ENCODE measurements at places on chromosomes 11 and 22.

GRCh38 chr11:11901929-11902328 lies 60.2 kb downstream of the USP47 start:
- no peak for DNase-seq

- no peak for DNase-seq
Observed at GRCh38 chr11:93984196-93984567, 37.0 kb upstream of the HEPHL1 start.

GRCh38 chr11:47434011-47434786 lies 8.0 kb upstream of the PSMC3 start:
- DNase-seq: no peak

- no peak for DNase-seq
Observed at GRCh38 chr22:40499209-40499623, 128.8 kb downstream of the SGSM3 start.

GRCh38 chr22:46156031-46156430 lies 5.7 kb downstream of the PPARA start:
- no peak for DNase-seq

GRCh38 chr11:66619080-66619554 lies 2.7 kb downstream of the RBM14 start:
- DNase-seq: no peak

GRCh38 chr11:88297863-88298262 lies 39.7 kb downstream of the CTSC start:
- no peak for DNase-seq

- no peak for DNase-seq
Observed at GRCh38 chr11:103397369-103397768, 288.1 kb downstream of the DYNC2H1 start.

DNA sequence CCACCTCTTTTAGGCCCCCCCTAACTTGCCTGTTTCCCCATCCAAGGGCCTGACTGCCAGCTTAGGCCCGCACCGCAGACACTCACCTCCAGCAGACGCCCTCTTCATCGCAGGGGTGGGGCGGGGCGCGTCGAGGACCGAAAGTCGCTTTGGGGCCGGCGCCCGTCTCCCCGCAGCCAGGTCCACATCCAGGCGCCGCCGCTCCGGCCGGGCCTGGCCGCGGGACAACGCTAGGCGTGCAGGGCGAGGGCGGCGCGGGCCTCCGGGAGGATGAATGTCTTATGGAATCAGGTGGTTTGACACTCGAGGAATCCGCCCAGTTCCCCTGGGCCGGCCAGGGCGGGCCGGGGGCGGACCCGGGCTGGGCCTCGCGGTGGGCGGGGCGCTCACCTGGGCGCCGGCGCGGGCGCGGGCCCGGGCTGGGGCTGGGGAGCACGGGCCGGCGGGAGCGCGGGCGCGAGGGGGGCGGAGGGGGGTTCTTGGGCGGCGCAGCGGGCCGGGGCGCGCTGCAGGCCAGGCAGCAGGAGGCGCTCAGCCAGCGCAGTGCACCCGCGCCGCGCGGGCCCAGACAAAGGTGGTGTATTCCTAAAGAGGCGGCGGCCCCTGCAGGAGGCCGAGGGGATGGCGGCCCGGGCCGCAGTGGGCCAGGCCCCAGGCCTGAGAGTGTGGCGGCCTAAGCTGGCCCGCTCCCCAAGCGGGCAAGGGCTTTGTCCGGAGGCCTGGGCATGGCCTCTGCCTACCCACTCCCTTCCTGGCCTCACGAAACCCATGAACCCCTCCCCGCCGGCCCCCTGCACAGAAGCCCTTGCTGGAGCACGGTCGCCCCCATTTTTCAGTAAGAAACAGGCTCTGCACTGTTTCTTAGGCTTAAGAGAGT lies 177.6 kb downstream of the IGLL1 start:
- DNase-seq: no peak

- peak; percentile 55 for DNase-seq
Observed at GRCh38 chr11:66855574-66856495, 1.0 kb upstream of the LRFN4 start.

GRCh38 chr11:12278766-12279671 lies 98.4 kb upstream of the PARVA start:
- no peak for DNase-seq

- DNase-seq: no peak
Observed at GRCh38 chr22:43101306-43101705, 9.2 kb upstream of the BIK start.

DNA sequence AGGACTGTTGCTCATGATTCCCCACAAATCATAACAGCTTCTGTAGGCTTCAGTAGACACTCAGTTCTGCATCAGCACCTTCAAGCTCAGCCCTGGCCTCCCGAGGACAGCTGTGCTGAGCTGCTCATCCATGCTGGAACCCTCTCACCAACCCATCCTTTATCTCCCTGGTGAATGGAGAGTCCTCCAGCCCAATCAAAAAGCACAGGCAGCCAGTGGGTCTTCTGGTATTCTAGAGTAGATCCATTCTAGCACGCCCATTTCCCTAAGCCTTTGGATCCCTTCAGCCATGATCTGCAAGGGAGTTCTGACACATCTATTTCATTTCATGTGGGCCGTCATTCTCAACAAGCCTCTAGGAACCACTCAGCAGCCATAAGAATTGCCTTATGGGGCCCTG lies 44.6 kb upstream of the SPATA19 start:
- DNase-seq: no peak

DNA sequence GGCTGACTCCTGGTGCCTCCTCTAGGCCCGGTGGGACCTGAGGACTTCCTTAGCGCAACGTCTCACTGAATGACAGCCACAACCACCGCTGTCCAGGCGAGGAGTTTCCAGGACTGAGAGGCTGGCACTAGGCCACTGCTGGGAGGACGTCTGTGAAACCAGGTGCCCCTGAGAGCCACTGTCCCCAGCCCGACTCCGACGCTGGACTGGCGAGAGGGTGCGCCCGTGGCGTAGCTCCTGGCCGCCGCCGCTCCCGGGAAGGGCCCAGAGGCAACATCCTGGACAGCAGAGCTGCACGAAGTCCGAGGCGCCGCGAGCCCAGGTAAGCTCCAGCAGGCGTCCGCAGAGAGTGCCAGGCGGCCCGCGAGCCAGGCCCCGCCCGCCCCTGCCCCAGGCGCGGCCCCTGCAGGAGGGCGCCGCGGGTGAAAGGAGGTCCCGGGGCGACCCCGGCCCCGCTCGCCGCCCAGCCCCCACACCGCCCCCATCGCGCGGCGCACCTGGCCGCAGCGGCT lies 525 bp downstream of the DGCR2 start:
- DNase-seq: no peak

- DNase-seq: no peak
Observed at GRCh38 chr22:17569971-17570511, 6.7 kb downstream of the SLC25A18 start.

DNA sequence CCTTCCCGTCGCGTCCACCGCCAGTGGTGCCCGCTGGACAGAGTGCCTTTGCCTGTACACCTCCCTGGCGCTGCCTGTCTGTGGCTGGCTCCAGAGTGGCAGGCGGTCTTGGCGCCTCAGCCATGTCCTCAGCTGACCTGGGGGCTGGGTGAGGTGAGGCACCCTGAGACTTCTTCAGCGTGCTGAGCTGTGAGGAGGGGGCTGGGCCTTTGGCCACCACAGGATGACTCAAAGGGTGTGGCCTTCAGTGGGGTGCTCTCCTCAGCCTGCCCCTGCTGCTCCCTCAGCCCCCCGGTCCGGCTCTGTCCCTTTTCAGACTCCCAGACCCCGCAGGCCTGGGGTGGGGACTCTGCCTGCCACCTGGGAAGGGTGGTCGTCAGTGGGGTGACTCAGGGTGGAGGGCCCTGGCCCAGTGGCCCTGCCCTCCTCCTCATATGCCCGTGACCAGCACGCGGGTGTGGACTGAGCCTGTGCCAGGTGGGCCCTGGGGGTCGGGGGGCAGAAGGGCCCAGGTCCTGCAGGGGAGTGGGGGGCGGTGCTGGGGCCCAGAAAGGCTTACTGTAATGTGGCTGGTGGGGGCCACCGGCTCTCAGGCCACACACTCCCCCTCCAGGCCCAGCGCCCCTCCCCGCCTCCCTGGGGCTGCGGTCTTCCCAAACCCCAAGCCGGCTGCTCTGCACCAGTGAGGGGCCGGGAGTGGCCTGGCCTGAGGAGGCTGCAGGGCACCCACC lies 15.9 kb downstream of the CRELD2 start:
- DNase-seq: no peak

- no peak for DNase-seq
Observed at GRCh38 chr22:26238596-26238995, 69.3 kb downstream of the SEZ6L start.

DNA sequence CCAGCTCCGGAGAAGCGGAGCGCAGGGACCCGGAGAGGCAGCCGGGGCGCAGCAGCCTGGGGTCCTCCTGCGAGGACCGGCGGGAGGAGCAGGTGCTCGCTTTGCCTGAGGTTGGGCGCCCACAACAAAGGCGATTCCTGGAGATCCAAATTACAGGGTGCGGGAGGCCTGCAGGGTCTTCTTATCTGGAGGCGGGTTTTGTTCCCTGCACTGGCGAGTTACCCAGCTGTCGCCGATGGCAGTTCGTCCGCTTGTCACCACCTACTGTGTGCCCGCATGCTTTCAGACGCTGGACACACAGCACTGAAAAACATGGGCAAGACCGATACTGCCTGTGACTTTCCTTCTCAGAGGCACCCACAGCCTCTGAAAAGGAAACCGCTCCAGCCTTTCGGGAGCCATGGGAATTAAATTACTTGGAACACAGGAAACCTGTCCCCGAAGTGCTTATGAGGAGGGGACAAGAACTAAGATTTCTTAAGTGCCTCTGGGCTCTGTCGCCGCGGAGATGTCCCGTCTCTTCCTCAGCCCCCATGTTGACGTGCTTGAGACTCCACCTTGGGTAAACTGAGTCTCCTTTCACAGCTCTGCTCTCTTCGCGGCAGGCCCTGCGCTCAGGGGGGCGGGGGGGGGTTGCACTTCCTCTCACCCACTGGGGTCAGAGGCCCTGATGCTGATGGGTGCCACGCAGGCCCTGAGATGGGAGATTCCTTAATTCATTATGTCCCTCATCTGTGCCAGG lies 1.3 kb upstream of the ZFTA start:
- no peak for DNase-seq

DNA sequence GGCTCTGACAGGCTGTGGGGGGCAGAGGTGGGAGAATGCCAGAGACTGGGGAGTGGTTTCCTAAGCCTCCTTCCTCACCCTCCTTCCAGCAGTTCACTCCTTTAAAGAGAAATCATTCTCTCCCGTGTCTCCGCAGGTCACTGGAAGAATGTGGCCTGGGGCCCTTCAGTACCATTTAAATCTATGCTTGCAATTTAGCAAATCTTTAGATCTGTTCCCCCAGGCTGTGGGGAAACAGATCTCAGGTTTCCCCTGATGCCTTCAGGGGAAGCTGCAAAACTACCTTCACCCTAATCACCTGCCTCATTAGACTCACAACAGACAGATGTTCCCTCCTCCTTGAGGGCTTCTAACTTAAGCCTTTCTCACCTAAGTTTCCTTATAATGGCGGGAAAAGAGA lies 55.3 kb downstream of the KIRREL3 start:
- DNase-seq: no peak

DNA sequence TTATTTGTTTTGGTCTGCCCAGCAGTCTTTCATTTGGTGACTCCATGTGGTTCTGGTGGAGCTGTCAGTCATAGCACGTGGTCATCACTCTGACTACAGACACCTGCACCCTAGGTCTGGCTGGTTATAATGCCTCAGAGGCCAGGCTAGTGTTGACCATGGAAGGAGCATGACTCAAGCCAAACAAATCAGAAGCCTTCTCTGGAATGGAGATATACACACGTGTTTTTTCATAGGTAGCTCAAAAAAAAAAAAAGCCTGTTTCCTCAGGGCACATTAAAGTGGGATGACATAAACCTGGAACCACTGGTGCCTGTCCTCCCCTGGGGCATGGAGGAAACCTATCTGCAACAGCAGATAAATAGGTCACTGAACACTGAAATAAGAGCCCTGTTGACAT lies 8.1 kb upstream of the PLAAT3 start:
- DNase-seq: no peak

DNA sequence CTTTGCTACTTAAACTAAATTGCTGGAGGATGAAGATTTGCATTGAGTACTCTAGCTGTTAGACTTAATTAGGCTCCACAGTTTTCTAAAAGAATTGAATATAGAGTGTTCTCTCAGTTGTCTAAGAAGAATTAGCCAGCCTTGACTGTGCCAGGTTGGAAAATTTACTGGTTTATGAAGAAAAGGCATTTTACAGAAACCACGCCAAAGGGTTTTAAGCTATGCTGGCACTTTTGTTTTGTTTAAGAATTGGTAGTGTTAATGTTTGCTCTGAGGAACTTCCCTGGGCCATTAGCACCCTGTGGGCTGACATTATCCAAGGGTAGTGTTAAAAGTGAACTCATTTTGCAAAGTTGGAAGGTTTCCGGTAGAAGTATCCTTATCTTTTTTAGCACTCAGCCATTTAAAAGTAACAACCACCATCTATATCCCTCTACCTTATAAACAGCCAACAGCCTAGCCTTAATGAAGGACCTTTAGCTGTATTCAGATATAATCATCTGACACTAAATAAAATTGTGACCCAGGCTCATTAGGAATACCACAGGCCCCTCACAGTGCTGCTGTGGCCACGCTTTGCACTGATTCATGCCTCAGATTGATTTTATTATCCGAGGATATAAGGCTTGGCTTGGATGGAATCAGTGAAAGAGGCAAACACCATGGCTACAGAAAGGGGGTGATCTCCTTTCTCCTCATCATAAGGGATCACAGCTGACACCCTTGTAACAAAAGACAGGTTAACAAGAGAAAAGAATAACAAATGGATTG lies 158.9 kb downstream of the NCAM1 start:
- no peak for DNase-seq

DNA sequence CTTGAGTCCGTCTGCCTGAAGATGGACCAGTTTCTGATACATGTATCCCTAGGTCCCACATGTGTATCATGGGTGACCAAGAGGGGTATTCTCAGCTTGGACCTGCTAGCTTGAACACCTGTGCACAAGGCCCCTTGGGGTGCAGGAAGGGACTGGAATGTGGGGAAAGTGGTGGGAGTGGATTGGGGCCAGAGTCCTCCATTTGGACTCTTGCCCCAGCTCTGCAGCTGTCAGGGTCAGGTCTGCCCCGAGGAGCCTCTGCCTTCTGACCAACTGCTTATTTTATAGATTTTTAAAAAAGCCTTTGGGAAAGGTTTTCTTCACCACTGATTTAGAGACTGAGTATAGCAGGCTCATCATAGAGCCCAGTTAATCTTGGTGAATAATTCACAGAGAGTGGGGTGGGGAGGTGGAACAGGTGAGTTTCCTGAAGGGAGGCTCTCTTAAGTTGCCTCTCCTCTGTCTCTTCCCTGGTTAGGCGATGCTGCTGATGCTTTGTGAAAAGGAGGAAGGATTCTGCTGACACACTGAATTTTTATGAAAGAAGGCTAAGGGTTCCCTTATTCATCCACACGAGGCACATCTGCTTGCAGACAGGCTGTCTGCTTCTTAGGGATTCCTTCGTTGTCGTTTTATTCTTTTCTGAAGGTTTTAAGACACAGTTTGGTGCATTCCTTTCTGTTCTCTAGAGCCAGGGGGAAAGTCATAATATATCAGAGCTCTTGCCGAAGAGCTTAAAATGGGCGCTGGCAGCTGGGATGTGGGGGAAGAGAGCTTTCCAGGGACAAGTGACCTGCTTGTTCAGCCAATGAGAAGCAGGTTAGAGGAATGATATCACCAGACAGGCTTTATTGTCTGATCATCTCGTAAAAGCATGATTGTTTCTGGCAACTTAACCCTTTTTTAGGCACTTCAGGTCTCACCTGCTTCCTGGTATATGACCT lies 19.9 kb downstream of the TRIM44 start:
- no peak for DNase-seq

- DNase-seq: no peak
Observed at GRCh38 chr11:16897470-16898061, 116.6 kb downstream of the PLEKHA7 start.

GRCh38 chr22:21025266-21025665 lies 7.1 kb downstream of the SLC7A4 start:
- no peak for DNase-seq

GRCh38 chr11:48122246-48122645 lies 94.4 kb upstream of the OR4B1 start:
- DNase-seq: no peak

All from esophagus squamous epithelium (tissue), 5 donors.